ENCODE measurements at places on chromosomes 12 and 14.

DNA sequence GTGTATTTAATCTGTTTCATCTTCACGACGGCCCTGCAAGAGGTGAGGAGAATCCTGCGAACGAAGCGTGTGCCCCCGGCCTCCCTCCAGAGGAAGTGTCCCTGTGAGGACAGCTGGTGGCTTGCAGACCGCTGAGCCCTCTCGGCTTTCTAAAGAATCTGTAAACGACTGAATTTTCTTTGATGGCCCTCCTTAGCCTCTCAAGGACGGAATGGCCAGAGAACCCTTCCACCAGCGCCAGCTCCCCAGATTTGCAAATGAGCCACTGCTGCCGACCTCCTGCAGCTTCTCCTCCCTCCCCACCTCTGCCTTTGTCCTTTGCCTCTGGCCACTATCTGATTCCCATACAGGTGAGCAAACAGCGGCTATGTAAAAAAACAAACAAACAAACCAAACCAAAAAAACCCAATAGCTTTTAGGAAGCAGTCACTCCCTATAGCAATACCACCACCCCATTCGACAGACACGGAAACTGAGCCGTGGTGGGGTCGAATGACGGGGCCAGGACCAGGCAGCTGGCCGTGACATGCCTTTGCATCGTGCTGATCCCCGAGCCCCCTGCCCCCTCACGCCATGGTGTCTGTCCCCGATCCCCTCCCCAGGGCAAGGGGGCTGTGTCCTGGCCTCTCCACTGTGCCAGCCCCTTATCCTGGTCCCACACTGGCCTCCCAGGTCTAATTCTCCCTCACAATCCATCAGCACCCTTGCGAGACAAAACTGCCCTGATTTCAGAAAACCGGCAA is 23.6 kb downstream of the RFLNA start:
- no peak for DNase-seq

DNA sequence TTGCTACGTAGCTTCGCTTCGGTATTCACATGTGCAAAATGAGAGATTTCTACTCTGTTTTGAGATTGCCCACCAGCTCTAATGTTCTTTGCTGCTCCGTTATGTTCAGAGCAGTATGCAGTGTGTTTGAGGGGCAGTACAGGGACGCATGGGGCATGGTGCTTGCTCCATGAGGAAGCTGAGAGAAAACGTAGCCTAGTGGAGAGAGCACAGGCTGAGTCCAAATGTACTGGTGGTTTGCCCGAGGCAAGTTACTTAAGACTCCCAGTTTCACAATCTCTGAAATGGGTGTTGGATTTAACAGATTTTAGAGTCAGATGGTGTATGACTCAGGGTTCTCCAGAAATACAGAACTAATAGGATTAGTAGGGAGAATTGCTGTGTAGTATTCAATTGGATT is 310.5 kb downstream of the ETNK1 start:
- no peak for DNase-seq

DNA sequence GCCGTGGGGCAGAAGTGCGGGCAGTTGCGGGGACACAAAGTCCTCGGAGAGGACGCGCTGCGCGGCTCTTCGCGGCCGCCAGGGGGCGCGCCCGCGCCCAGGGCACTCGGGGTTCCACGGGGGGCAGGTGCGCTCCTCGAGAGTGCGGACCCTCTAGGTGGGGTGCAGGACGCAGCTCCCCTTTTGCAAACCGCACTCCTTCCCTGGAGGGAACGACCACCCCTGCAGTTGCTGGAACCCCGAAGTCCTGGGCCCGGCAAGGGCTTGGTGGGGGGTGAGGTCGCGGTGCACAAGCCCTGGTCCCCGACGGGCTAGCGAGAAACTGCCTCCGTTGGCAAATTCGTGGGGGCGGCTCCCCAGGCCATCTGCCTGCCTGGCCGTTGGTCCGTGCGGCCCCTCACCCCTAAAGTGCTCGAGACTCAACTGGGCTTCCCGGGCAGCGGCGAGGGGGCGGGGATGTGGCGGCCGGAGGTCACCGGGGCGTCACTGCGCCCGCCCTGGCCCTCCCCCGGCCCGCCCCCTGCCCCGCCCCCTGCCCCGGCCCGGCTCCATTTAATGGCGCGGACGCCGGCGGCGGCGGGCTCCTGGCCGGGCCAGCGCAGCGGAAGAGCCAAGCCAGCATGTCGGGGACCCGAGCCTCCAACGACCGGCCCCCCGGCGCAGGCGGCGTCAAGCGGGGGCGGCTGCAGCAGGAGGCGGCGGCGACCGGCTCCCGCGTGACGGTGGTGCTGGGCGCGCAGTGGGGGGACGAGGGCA is at the start of gene ADSS1:
ADSS1 (plus strand) TSS at position 579 of the 756 bp plus-strand sequence; CDS start at position 621, 42 bp downstream.
- no peak for DNase-seq

GRCh38 chr12:6489449-6489848 is 3.6 kb downstream of the MRPL51 start:
- DNase-seq: no peak

- DNase-seq: no peak
Measured at GRCh38 chr12:95538006-95538405, 13.3 kb downstream of the USP44 start.

- no peak for DNase-seq
Measured at GRCh38 chr14:101581806-101582205, 20.5 kb downstream of the DIO3 start.

DNA sequence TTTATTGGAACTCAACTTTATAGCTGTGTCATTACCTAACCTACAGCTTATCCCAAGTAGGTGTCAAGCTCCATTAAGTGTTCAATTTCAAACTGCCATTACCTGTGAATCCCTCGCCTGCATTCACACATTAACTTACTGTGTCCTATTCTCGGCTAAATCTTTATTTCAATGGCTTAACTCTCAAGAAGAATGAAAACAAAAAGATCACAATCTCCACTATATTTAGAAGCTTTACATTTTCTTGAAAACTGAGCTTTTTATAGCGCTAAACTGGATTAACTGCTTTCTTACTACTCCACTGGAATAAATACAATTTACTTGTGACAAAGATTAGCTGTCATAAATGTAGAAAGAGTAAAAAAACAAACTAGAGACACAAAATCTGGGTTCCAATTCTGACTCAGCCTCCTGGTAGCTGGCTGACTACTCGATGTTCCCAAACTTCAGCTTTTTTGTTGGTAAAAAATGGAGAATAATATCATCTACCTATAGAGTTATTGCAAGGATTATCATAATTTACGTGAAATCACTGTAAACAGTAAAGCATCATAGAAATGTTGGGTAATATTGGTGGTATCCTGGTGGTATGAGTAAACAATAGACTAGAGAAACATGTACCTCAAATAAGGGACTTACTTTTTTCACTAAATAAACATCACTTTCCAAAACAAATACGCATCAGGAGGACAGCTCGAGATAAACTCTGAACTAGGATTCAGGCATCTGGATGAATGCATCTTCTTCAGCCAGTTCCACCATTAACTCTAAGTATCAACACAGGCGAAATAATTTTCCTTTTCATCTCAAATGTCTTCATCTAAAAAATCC is 1.7 kb downstream of the RALGAPA1 start:
- no peak for DNase-seq

DNA sequence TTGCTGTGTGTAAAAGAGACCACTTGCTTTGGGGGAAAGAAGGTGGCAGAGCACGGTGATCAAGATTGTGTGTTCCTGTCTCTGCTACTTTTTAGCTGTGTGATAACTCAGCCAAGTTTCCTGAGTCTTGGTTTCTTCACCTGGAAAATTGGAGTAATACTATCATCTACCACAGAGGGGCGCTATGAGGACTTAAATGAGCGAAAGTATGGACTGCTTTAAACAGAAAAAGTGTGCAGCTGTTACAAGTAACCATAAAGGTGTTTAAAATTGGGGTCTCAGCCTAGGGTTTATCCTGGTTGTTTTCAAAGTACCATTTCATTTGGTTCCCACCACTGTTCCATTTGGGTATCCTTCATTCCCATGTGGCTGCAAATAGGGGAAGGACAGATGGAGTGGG is 65.9 kb upstream of the WSCD2 start:
- no peak for DNase-seq

DNA sequence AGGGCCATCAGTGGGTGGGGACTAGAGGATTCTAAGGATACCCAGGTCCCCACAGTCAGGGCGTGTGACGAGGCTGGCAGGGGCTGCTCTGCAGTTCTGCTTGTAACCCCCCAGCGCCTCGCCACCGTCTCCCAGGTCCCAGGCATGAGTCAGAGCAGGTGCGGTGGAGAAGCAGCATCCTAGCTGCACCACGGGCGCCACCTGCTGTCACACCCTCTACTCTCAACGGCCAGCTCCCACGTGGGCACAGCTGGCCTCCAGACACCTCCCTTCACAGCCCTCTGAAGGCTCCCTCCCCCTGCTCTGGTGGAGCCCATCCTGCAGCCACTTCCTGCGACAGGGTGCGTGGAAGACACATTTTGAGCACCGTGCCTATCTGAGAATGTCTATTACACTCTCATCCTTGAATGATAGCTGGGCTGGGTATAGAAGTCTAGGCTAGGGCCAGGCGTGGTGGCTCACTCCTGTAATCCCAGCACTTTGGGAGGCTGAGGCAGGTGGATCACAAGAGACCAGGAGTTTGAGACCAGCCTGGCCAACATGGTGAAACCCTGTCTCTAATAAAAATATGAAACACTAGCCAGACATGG is 6.9 kb upstream of the NUDT14 start:
- DNase-seq: no peak

DNA sequence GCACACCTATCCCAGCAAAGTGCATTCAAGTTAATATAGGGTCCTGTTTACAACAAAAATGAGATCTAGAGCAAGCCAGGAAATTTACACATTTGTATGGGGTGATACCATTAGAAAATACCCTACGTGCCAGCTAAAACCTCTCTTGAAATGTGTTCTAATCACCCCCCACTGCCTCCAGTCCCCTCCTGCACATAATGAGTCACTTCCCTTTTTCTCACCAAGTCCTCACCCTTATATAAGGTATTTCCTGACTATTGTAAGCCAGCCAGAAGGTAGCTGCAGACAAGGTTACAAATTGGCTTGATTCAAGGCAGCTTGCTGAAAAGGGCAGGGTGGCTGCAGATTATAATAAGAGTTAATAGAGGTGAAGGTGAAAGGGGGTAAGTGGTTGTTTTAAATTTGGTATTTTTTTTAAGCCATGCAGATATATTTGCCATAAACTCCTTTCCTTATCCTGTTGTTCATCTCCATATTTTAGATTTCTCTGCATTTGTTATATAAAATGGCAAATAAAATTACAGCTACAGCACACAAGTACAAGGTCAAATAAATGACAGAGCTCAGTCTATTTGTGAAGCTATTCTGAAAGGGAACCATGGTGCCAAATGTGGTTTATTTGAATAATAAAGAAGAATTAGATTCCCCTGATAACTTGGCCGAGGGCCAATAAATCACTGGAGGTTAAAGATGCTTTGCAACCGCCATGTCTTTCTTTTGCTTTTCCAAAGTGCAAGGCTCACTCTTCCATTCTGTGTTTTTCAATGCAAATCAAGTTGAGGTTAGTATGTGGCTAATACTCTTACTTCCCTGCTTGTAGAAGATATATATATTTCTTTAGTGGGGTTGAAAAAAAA is 385.9 kb downstream of the EGLN3 start:
- no peak for DNase-seq

GRCh38 chr14:75578786-75579337 is 442 bp downstream of the FLVCR2 start:
- DNase-seq: no peak

DNA sequence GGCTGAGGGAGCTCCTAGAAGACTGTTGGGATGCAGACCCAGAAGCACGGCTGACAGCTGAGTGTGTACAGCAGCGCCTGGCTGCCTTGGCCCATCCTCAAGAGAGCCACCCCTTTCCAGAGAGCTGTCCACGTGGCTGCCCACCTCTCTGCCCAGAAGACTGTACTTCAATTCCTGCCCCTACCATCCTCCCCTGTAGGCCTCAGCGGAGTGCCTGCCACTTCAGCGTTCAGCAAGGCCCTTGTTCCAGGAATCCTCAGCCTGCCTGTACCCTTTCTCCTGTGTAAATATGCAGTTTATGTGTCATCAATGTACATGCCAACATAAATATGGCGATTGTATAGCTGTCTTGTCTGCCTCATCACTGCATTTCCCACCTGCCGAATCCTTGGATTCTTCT is 7.5 kb downstream of the AMHR2 start:
- no peak for DNase-seq

- no peak for DNase-seq
Measured at GRCh38 chr12:64639466-64639865, 29.2 kb downstream of the RASSF3 start.

DNA sequence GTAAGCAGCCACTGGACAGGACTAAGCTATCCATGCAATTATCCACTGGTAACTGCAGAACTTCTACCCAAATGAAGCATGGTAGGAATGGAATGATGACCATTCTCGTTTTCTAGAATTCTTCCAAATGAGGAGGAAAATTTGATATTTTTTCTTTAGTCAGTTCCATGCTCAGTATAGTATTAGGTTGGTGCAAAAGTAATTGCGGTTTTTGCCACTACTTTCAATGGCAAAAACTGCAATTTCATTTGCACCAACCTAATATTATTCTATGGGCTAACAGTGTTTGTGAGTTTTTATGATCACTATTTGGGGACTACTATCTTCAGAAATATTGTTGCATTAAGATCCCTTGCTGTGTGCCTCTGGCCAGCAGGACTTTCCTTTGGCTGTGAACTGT is 42.9 kb upstream of the PELI2 start:
- DNase-seq: no peak

DNA sequence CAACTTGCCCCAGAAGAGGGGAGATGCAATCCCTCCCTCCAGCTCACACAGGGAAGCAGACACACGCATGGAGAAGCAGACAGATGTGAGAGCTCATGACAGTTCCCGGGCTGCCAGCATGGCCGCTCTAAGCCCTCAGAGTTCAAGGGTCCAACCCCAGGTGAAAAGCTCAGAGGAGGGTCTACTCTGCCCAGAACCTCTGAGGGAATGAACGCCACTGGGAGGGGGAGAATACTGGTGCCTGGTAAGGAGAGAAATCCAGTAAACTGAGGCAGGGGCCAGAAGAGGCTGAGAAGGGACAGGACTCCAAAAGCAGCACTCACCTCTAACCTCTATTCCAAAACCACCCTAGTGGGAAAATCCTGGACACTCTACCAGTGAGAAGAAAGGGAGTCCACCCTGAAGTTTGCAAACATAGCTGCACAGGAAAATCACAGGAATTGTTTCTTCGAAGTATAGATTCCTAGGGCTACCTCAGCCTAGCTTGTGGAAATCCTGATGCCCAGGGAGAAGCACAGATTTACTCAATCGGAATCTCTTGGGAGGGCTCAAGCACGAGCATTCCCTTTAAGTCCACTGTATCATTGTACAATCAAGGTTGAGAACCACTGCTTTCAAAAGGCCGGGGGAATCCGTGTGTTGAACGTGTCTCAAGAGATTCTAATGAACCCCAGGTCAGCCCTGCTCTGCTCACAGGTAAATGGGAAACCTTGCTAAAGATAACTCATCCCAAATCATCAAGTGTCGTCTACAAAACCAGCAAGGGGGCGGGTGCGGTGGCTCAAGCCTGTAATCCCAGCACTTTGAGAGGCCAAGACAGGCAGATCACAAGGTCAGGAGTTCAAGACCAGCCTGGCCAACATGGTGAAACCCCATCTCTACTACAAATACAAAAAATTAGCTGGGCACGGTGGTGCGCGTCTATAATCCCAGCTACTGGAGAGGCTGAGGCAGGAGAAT is 34.3 kb upstream of the PLEKHG6 start:
- no peak for DNase-seq

- no peak for DNase-seq
Measured at GRCh38 chr12:114704096-114704495, 20.1 kb upstream of the TBX3 start.
